Activated naive CD8-positive, alpha-beta T cell treated with anti-CD3 and anti-CD28 coated beads for 36 hours (primary cell): ENCODE measurements at places on chromosomes 1 and 21. TPM values are rescaled to one million over a fixed set of nuclear protein-coding genes. Genes with fewer than 3 reads are reported as not detected.

DNA sequence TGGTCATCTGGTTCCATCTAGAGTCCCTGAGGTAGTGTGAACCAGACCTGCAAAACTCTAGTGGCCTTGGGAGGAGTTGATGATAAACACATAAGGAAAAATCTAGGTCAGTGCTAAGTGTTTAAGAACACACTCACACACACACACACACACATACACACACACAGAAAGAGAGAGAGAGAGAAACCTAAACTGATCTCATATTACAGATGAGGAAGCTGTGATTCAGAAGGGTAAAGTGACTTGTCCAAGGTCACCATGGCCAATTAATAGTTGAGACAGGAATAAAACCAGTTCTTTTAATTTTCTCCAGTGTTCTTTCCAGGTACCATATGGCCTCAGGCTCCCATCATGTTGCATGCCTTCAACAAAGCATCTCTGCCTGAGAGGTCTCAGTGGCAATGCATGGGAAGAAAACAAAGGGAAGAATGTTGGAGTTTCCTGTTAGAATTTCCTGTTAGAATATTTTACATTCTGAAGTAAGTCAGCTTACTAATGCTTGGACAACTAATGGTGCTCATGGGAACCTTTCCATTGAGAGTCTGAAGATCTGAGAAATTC is 77.3 kb upstream of the TSPAN2 start:
- no peak overlapping the region for H3K4me3 ChIP-seq
- H3K36me3 ChIP-seq, result no peaks in the 10 kb centered on the region
- H3K27me3 ChIP-seq, result peaks cover 37% of the 10 kb centered on the region
- peaks cover 4% of the 10 kb centered on the region for H3K4me1 ChIP-seq

DNA sequence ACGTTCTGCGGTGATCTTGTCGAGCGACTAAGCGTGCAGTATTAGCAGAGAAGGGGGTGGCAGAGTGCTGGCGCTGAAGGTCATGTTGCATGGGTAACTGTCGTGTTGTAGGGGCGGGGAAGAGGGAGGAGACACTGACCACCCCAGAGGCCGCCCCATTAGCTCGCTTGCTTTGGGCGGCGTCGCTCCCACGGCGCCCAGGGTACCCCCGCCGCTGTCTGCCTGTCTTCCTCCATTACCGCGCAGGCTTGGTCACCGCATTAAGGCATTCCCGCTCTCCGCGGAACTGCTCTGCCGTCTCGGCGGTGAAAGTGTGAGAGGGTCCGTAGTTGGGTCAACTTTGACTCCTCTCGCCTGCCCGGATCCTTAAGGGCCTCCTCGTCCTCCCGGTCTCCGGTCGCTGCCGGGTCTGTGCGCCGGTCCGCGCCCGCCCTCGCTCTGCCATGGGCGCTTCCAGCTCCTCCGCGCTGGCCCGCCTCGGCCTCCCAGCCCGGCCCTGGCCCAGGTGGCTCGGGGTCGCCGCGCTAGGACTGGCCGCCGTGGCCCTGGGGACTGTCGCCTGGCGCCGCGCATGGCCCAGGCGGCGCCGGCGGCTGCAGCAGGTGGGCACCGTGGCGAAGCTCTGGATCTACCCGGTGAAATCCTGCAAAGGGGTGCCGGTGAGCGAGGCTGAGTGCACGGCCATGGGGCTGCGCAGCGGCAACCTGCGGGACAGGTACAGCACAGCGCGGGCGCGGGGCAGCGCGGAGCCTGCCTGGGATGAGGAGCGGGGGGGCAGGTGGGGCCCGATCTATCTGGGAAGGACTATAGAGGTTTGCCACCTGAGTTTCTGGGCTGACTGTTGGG is at the start of gene MTARC2:
TSS of gene MTARC2 (plus strand) at position 234 of the 846 bp plus-strand sequence. CDS start at position 444, 210 bp downstream.
- peak; percentile 16 for DNase-seq
- H3K36me3 ChIP-seq, result no peaks in the 10 kb centered on the region
- no peak within 1 kb of the TSS for H3K27ac ChIP-seq

Gene IRF2BP2
- total RNA-seq, result 109 TPM

DNA sequence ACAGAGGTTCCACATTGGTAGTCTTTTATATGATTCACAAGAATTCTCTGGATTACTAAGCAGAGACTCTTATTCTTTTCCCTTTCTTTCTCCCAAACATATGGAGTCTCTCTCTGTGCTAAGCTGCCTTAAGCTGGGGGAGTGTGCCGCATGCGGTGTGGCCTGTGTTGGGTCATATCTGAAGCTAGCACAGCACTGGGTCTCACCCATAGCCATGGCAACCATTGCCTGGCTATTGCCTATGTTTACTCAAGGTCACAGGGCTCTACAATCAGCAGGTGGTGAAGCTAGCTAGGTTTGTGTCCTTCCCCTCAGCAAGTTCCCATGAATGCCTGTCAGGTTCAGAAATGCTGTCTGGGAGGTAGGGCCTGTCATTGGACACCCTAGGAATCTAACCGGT is 73.6 kb upstream of the ZRANB2 start:
- no peaks in the 10 kb centered on the region for H3K27me3 ChIP-seq
- no peak overlapping the region for H3K4me3 ChIP-seq
- no peak for DNase-seq
- no peak overlapping the region for H3K27ac ChIP-seq

Gene MRPS15
- 137 TPM for total RNA-seq

GRCh38 chr1:64933296-64934070 is 32.9 kb downstream of the JAK1 start:
- peaks cover 64% of the 10 kb centered on the region for H3K4me1 ChIP-seq
- H3K27ac ChIP-seq, result peak overlapping the region; percentile 63
- H3K4me3 ChIP-seq, result no peak overlapping the region
- DNase-seq, result no peak
- peaks cover 48% of the 10 kb centered on the region for H3K36me3 ChIP-seq

Gene NBPF4
- total RNA-seq, result 0.10 TPM

DNA sequence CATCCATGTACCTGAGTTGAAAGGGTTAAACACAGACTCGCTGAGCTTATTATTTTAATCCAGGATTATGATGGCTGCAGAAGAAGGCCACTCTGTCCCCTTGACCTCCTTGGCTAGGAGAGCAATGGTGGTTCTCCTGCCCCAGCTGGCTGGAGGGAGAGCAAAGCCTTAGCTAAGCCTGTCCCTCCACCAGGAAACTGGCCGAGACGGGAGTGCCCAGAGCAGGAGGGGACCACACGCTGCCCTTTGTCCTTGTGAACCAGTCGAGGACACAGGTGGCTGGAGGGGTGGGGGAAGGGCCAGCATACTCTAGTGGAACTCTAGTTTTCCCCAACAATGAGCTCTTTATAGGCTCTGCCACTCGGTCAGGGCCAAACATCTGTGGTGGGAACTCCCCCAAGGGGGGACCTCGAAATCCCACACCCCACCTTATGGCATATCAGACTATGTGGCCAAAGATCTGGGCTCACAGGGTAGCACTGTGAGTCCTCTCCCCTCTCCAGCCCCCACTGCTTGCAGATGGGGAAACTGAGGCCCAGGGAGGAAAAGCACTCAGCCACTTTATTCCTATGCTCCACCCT is 12.9 kb downstream of the KIAA1614 start:
- no peak for DNase-seq
- no peak overlapping the region for H3K27ac ChIP-seq
- H3K27me3 ChIP-seq, result peaks cover 12% of the 10 kb centered on the region
- H3K36me3 ChIP-seq, result no peaks in the 10 kb centered on the region
- no peak overlapping the region for H3K4me3 ChIP-seq

DNA sequence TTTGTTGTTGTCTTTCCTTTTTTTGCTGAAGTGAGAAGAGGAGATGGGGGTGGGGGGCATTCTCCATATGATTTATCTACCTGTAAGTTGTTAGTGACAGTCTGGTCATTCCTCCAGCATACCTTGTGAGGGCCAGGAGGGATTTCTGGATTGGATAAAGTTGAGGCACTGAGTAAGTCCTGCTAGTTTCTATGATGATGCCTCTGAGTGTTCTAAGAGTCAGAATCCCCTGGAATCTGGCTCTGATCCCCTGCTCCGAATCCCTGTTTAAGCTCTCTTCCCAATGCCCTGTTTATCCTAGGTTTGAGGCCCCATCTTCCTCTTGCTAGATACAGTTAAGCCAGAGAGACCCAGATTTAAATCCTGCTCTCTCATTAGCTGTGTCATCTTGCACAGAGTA is 83.2 kb upstream of the HOOK1 start:
- peaks cover 15% of the 10 kb centered on the region for H3K36me3 ChIP-seq
- no peaks in the 10 kb centered on the region for H3K27me3 ChIP-seq
- no peak overlapping the region for H3K4me3 ChIP-seq
- peaks cover 14% of the 10 kb centered on the region for H3K4me1 ChIP-seq
- DNase-seq, result no peak
- H3K27ac ChIP-seq, result no peak overlapping the region

GRCh38 chr1:119659628-119660027 is 11.6 kb upstream of the ZNF697 start:
- no peak for DNase-seq
- no peaks in the 10 kb centered on the region for H3K36me3 ChIP-seq
- no peak overlapping the region for H3K4me3 ChIP-seq

DNA sequence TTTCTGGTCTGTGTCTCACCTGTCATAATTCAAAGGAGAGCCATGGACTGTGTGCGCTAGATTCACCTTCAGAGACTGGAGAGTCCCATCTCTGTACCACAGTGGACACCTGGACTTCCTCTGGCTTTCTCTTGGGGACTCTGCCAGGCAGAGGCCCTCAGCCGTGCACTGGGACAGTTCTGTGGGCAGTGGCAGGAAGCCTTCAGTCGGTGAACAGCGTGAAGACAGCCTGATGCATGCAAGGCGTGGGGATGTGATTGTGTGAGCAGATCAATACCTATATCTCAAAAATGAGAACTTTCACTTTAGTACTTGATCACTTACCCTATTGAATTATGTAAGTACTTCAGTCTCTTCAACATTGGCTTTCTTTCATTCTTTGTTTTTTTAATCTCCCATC is 245.3 kb downstream of the DISC1 start:
- H3K4me1 ChIP-seq, result peaks cover 24% of the 10 kb centered on the region
- peaks cover 4% of the 10 kb centered on the region for H3K36me3 ChIP-seq
- H3K27me3 ChIP-seq, result no peaks in the 10 kb centered on the region
- peak overlapping the region; percentile 10 for H3K27ac ChIP-seq

Gene MAP1LC3C
- not detected for total RNA-seq
